ENCODE measurements at places on chromosomes 1 and 21. TPM values are rescaled to one million over a fixed set of nuclear protein-coding genes. Genes with fewer than 3 reads are reported as not detected.

GRCh38 chr1:184941410-184941733, 32.9 kb downstream of the NIBAN1 start:
- DNase-seq, result no peak

DNA sequence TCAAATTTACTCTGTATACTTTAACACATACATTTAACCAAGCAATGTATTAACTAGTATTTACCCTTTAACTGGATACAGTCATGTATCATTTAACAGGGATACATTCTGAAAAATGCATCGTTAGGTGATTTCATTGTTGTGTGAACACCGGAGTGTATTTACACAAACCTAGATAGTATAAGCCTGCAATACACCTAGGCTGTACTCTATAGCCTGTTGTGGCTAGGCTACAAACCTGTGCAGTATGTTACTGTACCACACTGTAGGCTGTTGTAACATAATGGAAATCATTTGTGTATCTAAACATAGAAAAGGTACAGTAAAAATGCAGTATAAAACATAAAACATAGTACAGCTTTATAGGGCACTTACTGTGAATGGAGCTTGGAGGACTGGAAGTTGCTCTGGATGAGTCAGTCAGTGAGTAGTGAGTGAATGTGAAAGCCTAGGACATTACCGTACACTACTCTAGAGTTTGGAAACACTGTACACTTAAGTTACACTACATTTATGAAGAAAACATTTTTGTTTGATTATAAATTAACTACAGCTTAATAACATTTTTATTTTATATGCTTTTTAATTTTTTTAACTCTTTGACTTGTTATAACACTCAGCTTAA, 21.3 kb downstream of the RGS4 start:
- DNase-seq, result no peak

- DNase-seq, result no peak
Observed at GRCh38 chr1:6800745-6801144, 15.5 kb downstream of the CAMTA1 start.

Gene KISS1
- not detected for total RNA-seq

Gene DTL
- total RNA-seq, result 0.16 TPM

DNA sequence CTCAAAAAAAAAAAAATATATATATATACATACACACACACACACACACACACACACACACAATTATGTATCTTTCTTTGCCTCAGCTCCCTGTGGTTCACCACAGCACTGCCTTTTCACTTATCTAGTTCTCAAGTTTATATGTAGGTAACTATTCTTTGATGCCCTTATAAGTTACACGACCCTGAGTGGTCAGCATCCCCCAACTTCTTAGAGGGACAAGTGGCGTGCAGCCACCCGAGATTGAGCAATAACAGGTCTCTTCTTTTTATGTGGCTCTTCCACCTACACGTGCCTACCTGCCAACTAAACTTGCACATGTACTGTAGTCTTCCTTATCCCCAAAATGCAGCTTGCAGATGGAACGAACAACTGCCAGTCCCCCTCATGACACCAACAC, 120.8 kb downstream of the GABPA start:
- no peak for DNase-seq

Gene B3GALT2
- total RNA-seq, result not detected

Gene DYNLT4
- not detected for total RNA-seq

Gene SEMA6C
- total RNA-seq, result 4.8 TPM

DNA sequence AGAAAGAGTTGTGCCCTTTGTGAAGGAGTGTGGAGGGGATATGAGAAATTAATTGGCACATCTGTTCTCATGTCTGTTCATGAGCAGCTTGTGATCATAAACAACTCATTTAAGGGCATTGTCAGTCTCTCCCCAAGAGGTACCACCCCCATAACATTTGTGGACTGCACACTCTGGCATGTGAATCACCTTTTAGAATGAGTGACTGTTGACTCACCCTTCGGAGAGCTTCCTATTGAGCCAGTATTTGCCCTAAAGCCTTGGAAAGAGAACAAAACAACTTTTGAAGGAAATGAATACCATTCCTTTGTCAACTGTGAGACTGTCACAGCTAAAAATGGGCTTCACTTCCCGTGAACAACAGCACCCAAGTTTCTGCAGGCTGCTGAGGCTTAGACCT, 27.5 kb upstream of the MYSM1 start:
- DNase-seq, result no peak

DNA sequence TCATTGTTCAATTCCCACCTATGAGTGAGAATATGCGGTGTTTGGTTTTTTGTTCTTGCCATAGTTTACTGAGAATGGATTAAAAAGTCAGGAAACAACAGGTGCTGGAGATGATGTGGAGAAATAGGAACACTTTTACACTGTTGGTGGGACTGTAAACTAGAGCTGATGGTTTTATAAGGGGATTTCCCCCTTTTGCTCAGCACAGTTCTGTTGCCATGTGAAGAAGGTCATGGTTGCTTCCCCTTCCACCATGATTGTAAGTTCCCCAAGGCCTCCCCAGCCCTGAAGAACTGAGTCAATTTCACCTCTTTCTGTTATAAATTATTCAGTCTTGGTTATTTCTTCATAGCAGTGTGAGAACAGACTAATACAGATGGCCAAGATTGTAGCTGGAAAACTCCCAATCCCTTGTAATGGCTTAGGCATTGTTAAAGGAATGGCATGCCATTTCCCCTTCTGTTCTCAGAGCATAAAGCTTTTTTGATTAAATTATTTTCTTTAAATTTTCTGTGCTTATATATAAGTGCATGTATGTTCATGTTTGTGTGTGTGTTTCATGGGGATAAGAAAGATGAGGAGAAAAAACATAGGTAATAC, 144.8 kb downstream of the BACH1 start:
- no peak for DNase-seq
